ENCODE measurements at places on chromosomes 13 and 19. TPM values are rescaled to one million over a fixed set of nuclear protein-coding genes. Genes with fewer than 3 reads are reported as not detected.

The SETDB2 gene
- polyA plus RNA-seq, result 30.1 TPM

The ZNF835 gene
- polyA plus RNA-seq, result 3.1 TPM

- no peak for DNase-seq
Measured at GRCh38 chr19:35128398-35129057, 6.3 kb downstream of the LGI4 start.

- DNase-seq, result no peak
Measured at GRCh38 chr19:33032218-33032781, 32.4 kb downstream of the RHPN2 start.

GRCh38 chr13:24196593-24197197 lies 36.2 kb downstream of the SPATA13 start:
- DNase-seq, result no peak

- no peak for DNase-seq
Measured at GRCh38 chr13:30659980-30660379, 42.3 kb downstream of the USPL1 start.

GRCh38 chr13:108850691-108851090 lies 221.3 kb downstream of the MYO16 start:
- no peak for DNase-seq
